ENCODE measurements at places on chromosomes 2 and 18.

DNA sequence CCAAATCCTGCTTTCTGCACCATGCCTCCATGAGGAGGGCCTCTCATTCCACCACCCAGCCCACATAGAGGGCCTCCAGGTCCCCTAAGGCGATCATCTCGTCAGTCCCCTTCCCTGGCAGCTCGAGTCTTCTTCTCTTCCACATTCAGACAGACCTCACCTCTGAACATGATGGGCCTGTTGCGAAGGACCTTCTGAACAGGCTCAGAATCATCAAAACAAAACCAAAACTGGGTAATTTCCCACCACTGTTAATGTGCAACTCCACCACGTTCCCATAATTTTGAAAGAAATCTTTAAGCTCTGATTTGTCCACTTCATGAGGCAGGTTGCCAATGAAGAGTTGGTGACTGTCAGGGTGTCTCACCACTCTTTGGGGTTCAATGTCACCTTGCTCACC lies 20.4 kb downstream of the ZRANB3 start:
- peak; percentile 4 for DNase-seq

GRCh38 chr2:201796478-201796865 lies 9.9 kb upstream of the CDK15 start:
- DNase-seq, result no peak

GRCh38 chr2:143356736-143357446 lies 227.7 kb downstream of the ARHGAP15 start:
- DNase-seq, result no peak

DNA sequence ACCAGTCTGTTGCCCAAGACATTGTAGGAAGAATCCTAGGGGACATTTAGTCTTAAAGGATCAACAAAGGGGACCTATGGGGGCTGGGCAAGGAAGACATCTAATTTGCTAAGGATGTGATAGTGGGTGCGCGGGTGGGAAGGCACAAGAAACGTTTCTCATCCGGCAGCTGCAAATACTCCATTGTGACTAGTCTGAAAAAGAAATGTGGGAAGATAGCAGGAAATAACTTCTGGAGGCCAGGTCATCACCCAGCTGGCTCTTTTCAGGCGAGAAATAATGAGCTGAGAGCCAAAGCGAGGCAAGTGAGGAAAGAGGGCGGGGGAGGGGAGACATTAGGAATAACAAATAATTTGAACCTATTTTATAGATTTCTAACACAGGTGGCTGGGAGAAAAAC lies 70.3 kb upstream of the NCK2 start:
- DNase-seq, result no peak

DNA sequence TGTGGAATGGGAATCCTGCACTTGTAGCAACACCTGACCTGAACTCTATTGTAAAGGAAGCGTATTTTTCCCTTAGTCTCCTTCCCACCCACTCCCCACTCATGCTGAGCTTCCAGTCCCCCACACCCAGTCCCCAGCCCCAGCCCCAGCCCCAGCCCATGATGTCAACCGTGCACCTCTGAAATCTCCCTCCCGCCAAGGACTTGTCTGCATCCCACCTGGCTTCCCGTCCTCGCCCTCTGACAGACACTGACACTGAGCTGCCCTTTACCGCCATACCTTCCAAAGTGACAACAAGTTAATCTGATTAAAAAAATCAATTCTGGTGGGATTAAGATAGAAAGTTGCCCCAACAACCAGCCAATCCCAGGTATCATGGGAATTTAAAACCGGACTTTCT lies 213.6 kb upstream of the CELF4 start:
- DNase-seq, result no peak

- DNase-seq, result peak; percentile 91
Measured at GRCh38 chr2:25041928-25042320, at the start of gene EFR3B. TSS of gene EFR3B (plus strand) at chr2:25042076. CDS start at chr2:25042313, 237 bp downstream.
